ENCODE measurements at places on chromosomes 16 and 17. TPM values are rescaled to one million over a fixed set of nuclear protein-coding genes. Genes with fewer than 3 reads are reported as not detected.
A peak's percentile ranks its signal among the peaks of the same experiment; 100 is the strongest.

The MYH1 gene
- 0.05 TPM for polyA plus RNA-seq

The EIF3CL gene
- 98.7 TPM for polyA plus RNA-seq

DNA sequence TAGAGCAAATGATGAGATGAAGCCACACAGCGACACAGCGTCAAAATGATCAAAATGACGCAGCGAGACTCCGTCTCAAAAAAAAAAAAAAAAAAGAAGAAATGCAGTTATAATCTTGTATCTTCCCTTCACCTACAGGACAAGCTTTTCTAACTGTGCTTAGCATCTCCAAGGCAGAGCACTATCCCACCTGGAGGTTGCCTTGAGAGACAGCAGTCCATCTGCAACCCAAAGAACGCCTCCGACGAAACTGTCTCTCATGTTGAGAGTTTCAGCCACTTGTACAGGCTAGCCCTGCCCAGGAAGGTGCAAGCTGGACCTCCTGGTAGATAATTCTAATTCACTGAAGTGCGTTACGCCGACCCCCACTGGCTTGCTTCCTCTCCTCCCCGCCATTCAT is 46.7 kb upstream of the GCSH start:
- no peak for DNase-seq

DNA sequence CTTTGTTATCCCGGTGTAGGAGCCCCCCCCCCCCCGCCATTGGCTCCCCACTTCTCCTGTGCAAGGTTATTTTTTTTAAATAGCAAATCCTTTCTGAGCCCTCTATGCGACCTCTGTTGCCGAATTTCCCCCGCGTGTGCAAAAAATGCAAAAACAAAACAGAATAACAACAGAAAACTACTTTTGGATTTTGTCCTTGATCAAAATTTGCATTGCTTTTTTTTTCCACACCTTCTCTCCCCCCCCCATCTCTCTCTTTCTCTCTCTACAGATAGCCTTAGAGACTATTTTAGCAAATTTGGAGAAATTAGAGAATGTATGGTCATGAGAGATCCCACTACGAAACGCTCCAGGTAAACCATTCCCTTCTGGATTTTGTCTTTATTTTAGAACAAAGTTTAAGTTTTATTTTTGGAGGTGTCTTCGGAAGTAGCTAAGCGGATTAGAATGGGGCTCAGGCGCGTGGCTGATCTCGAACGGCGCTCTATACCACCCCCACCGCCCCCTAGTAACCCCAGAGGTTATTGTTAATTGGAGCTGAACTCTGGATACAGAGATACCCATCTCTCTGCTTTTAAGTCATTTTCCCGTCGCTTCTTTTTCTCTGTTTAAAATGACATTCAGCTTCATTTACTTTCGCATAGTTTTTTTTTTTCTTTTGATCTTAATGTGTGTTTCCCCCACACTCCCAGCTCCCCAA is 1.0 kb downstream of the MSI2 start:
- no peak for DNase-seq

DNA sequence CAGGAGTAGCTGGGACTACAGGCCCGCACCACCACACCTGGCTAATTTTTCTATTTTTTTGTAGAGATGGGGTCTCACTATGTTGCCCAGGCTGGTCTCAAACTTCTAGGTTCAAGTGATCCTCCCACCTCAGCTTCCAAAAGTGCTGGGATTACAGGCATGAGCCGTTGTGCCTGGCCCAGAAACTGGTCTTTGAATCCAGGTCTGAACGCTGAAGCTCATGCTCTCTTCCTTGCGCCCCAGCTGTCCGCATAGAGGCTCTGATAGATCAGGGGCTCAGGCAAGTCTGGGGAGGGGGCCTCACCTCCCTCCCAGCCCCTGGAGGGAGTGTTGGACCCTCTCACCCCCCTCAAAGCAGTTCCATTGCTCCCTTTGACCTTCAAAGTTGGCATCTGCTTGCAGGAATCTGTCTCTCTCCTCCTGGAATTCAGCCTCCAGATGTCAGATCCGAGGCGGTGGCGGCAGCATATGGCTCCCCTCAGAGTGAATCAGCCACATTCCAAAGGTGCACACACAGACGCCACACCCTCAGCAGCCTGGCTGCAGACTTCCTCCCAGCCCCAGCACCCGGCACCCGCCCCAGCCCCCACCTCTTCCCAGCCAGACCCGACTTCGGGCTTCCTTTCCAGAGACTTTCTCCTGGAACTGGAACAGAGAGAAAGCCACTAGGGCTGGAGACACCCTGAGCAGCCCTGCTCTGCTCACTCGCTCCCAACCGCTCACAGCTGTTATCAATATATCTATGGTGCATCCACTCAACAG is 16.9 kb upstream of the GLIS2 start:
- DNase-seq, result no peak

DNA sequence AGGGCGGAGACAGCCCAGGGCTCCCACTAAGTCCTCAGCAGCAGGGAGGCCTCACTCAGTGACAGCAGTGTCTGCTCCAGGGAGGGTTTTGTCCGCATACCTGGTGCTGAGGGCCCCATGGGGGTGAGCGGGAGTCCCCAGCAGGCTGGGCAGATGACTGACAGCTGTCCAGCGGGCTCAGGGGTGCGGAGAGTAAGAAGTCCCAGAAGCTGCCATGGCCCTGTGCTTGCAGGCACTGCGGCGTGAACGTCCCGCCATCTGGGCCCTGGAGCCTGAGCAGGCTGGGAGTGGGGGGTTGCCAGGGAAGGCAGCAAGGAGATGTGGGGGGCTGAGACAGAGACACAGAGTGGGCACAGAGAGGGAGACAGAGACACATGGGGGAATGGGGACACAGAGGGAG is 20.1 kb downstream of the CACNA1G start:
- no peak for DNase-seq

GRCh38 chr17:142876-143784 is 5.8 kb downstream of the SCGB1C2 start:
- DNase-seq, result no peak

- DNase-seq, result no peak
Observed at GRCh38 chr17:9371019-9371418, 204.6 kb downstream of the STX8 start.

DNA sequence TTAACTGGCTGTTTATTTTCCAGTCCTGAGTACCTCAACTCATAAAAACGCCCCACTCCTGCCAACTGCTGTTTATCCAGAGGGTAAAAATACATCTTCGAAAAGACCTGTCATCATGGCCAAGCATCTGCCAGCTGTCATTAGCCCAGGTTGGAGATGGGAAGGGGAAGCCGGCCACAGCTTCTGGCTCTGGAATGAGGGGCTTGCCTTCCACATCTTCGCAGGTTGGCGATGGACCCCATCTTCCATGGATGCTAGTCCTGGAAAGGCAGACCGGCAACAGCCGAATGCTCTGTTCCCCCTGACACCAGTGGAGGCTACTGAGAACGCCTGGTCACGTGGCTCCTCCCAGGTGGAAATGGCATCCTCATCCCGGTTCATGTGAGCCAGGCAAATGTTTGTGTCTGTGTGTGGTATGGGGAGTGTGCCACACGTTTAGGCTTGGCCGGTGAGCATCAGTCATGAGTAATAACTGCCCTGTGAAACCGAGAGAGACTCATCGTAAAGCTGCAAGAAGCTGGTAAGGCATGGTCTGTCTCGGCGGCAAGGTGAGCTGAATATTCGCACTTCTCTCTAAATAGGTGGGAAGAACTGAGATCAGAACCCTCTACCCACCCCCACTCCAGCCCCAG is 420 bp upstream of the KRTAP17-1 start:
- DNase-seq, result peak; percentile 8

- DNase-seq, result peak; percentile 53
Observed at GRCh38 chr16:5678371-5678770, 580.8 kb upstream of the EEF2KMT start.

DNA sequence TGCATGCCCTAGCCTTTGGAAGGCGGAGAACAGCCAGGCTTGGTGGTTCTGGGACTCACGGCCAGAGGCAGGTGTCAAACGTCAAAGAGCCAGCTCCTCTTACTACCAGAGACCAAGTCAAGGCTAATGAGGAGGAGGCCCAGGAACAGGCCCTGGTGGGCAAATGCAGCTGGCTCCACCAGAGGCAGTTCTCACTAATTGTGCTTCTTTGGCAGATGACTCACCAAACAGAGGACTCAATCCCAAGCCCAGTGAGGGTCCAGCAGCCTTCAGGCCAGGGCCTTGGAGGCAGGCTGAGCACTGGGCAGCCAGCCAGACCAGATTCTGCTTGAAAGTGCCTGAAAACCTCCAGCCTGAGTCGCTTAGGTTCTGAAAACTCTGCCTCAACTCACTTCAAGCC is 336.5 kb upstream of the CDH5 start:
- no peak for DNase-seq

DNA sequence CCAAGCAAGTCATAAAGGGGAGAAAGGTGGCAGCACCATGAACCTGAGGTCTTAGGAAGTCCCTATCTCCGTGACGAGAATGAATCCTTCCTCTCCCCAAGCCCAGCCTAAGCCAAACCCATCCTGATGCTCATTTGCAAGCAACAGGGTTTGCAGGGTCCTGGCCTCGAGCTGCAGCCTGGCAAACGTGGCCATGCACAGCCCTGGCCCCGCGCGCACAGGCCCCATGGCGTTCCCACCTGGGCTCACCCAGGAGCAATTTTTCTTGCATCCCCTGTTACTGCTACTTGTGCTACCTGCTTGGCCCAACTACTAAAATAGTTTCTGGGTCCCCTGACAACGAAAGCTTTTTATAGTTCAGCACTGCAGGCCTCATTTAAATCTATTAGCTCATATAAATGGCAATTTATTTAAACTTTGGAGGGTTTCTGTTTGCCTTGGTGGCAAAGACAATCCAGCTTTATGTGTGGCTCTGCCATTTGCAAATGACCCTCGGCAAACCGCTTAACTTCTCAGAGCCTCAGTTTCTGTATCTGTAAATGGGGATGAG is 141.5 kb downstream of the C16orf78 start:
- no peak for DNase-seq

DNA sequence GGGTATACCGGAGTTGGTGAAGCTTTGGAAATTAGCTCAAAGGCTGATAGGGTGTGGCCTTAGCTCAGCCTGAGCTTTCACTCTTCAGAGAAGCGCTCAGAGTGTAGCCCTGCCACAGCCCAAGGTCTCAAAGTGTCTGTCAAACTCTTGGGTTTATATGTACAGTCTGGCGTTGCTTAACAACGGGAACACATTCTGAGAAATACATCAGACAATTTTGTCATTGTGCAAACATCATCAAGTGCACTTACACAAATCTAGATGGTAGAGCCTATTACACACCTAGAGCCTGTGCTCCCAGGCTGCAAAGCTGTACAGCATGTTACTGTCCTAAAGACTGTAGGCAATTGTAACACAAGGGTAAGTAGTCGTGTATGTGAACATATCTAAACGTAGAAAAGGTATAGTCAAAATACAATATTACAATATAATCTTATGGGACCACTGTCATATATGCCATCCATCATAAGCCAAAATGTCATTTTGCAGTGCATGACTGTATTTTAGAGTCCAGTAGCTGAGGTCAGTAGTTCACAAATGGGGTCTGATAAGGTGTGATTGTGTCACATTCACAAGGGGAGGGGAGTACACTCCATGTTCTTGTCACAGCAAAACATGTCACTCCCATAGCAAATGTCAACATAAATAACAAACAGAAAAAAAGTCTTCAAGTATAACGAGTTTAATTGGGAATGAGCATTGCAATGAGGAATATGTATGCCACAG is 20.6 kb downstream of the CHAD start:
- DNase-seq, result no peak

- DNase-seq, result no peak
Observed at GRCh38 chr16:85781695-85782370, 17.5 kb downstream of the EMC8 start.

- no peak for DNase-seq
Observed at GRCh38 chr16:88703486-88704309, 2.5 kb downstream of the RNF166 start.

DNA sequence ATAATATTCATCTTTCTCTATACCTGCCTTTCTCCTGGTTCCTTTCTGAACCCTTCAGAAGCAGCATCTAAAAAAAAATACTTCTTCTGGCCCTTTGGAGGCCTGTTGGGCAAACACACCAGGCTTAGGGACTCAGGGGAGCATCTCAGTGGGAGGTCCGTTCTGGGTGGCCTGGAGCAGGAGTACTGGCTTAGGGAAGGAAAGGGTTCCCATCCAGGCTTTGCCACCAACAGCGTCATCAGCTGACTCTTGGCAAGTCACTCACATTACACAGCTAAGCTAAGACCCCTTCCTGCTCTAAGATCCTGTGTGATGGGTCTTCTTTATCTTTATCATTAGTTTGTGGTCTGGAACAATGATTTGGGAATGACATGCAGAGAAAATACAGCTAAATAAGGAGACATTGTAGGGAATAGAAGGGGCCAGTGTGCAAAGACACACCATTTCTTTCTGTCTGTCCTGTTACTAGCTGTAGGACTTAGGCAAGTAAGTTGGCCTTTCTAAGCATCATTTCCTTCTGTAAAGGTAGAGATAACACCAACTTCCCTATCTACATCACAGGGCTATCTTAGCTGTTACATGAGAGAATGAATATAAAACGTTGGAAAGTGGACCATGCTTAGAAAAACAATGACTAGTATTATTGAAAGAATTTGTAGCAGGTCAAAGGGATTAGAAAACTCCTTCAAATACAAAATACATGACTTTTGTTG is 9.9 kb downstream of the PCTP start:
- DNase-seq, result no peak

DNA sequence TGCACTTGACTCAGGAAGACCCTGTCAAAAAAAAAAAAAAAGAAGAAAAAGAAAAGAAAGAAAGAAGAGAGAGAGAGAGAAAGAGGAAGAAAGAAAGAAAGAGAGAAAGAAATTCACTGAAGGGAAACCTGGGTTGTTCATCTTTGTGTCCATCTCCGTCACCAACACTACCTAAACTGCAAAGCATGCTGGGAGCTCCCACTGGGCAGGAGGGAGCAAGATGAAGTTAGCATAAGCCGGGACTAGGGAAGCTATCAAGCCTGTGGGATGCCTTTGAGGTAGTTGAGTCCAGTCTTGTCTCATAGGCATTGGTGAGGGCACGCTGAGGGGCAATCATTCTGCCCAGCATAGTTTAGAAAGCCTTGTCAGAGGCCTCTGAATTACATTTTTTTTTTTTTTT is 7.6 kb upstream of the CBFB start:
- DNase-seq, result no peak

DNA sequence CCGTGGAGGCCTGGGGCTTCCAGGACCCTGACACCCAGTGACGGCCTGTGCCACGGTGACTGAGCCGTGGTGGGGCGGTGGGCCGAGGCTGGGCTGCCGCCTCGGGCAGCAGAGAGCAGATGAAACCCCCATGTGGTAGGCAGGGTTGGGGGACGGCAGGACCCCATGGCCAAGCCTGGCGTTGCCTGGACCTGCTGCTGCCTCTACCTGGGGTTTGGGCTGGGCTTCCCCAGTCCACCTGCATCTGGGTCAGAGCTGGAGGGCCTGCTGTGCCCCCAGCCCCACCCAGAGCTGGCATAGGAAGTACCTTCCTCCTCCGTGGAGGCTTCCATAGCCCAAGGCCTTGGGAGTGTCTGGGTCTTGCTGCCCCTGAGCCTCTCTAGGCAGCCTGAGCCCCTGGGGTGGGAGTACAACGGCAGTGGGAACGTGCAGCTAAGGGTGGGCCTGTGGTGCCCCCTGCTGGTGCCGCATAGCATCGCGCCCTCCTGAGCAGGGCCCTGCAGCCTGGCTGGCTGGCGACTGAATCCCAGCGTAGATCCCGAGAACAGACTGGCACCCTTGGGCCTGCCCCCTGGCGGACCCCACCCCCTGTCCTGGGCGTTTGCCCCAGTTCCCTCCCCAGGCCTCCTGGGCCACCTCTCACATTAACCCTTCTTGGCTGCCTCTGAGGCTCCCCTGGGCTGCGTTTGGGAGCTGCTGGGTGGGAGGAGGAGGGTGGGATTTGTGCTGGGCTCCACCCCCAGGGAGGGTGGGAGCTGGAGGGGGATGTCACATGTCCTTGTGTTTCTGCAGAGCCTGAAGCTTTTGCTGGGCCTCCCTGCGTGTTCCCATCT is 12.6 kb upstream of the ATP6V0C start:
- DNase-seq, result peak; percentile 88
